Suppressor macrophage treated with lipopolysaccharide for 1 hour (primary cell): ENCODE measurements at places on chromosomes 16 and 17.

- DNase-seq, result peak; percentile 65
Measured at GRCh38 chr16:85940214-85940613, 41.3 kb downstream of the IRF8 start.

DNA sequence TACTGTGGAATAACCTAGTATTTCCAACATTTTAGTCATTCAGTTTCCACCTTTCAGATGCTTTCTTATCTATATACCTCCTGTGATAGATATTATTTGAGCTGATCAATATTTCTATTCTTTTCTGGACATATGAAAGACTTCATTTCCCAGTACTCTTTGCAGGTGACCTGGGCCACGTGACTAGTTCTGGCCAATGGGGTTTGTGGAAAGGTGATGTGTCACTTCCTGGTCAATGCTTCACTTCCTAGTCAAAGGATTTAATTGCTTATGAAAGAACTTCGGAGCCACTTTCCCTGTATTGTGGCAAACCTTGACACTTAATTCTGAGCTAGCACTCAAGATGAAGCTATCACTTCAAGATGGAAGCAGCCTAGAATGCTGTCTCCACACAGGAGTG is 248.9 kb upstream of the FOXF1 start:
- no peak for DNase-seq

DNA sequence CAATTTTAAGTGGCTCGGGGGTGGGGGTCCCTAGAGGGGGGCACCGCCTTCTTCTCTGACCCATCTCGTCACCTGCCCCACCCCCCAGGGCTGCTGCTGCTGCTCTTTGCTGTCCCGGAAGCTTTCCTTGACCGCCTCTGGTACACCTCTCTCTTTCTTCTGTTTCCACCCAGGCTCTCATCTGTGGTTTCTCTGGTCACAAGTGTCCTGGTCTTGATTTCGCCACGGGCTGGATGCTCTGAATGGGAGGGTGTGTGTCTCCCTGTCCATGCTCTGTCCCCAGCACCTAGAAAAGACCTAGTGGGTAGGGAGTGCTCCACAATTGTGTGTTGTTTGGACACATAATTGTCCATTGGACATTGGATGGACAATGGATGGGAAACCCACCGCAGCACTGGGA is 134.7 kb upstream of the CIBAR2 start:
- DNase-seq, result no peak

GRCh38 chr17:73616873-73617404 is 27.3 kb downstream of the SDK2 start:
- no peak for DNase-seq

- no peak for DNase-seq
Measured at GRCh38 chr16:15538507-15538906, 104.1 kb downstream of the BMERB1 start.

DNA sequence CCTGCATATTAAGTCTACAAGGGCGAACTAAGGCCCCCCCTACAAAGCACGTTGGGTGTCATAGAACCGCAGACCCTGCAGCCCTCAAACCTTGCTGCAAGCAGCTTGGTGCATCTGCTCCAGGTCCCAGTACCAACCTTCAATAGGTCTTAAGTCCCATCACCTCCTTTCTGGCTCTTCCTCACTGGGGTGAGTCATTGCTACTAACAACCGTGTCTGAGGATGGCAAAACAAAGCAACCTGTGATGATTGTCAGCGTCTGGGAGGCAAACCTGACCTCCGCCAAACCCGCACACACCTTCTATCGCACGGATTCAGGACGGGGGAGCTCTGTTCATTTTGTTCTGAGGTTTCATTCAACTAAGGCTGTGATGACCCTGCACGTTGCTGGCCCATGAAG is 138.9 kb downstream of the SLC39A11 start:
- DNase-seq, result no peak

GRCh38 chr17:1150863-1151600 is 28.7 kb downstream of the ABR start:
- DNase-seq, result peak; percentile 71

DNA sequence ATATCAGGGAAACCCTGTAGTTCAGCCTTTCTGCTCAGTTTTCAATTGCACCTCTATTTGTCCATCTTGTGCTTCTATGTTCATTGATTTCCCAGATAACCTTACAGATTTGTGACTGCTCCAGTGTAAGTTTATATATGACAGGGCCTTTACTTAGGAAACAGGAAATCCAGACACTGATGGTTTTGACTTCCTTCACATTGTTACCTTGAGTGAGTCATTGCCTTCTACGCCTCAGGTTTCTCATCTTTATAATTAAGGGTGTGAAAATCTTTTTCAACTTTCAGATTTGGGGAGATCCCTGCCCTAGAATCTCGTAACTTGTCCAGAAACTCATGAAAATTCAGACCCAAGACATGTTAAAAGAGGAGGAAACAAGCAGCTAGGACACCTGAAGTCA is 342.4 kb upstream of the TBX2 start:
- no peak for DNase-seq

DNA sequence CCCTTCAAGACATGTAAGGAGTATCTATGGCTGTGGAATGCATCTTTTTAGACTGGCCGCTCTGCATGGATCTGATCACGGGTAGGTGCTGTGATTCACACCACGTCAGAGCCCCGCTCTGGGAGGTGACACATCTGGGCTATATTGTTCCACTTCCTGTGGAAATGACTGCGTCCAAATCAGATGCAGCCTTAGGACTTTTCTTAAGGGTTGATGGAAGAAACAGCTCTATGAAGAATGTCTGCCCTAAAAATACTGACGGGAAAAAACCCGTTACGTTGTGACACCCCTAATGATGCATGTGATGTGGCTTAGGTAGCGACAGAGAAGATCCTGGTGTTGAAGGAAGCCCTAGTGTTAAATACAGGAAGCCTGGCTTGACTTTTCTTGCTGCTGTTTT is 12.2 kb downstream of the BANP start:
- DNase-seq, result peak; percentile 94
